Fibroblast of upper back skin (primary cell): ENCODE measurements at places on chromosomes 13 and 19.

- DNase-seq: no peak
Observed at GRCh38 chr13:50334115-50334778, 319.0 kb downstream of the KCNRG start.

GRCh38 chr19:29079356-29080032, 133.5 kb downstream of the UQCRFS1 start:
- peak; percentile 53 for DNase-seq

DNA sequence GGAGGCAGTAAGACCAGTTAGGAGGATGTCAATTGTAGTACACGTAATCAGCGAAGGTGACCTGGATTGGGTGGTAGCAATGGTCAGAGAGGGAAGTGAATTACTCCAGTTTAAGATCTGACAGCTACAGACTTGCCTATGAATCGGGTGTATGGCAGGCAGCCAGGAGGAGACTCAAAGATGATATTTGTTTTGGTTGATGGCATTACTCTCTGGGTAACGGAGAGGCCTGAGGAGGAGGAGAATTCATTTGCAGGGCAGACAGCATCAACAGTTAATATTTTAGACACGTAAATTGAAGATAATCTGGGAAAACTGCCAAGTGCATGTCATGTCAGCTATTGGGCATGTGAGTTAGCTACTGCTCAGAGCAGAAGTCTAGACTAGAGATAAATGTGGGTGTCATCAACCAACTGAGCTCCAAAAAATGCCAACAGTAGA, 109.2 kb downstream of the SGCG start:
- DNase-seq: peak; percentile 77

DNA sequence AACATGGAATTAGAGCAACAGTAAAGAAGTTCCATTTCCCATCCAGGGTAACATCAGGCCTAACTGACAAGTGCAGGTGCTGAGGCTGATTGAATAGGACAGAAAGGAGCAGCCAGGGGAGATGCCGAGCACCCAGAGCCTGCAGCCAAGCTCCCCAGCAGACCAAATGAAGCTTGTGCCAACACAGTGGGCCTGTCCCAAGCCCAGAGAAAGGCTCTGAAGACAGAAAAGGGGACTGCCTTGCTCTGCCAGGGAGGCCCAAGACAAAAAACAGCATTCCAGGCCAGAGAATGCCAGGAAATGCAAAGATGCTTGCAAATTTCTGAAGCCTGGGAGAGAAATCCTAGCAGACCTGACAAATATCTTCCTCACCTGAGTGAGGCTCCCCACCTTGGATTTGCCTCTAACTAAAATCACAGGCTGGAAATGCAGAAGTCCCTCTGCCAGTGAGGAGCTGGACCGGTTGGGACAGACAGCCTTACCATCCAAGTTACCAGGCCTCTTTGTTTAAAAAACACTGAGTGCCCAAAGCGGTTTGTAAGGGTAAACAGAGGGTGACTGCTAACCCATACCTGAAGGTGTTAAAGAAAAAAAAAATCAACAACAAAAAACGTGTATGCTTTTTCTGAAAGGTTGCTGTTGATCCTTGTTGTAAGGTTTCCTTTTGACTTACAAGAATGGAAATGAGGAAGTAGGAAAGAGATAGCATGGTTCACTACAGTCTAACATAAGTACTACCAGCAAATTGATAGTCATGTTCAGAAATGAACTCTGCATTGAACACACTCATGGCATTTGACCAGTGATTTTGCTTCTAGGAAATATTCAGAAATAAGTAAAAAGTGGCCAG, 11.8 kb upstream of the HMGB1 start:
- DNase-seq: no peak

GRCh38 chr13:80481588-80481987, 140.7 kb upstream of the SPRY2 start:
- DNase-seq: no peak

- DNase-seq: no peak
Observed at GRCh38 chr19:34230820-34231219, 23.5 kb upstream of the GARRE1 start.

DNA sequence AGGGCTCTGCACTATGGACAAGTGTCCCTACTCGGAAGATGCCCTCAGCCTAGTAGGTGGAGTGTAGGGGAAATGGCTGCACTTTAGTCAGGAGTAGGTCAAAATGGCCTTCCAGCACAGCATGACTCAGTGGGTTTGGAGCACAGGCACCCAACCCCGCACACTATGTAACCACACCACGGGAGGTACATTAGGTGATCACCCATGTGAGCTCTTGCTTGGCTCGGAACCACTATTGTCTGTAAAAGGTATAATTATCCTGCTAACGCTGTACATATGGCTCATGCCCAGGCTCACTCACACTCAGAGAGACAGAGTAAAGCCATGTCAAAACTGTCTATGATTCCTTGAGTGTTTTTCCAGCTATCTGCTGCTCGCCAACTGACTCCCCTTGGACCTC, 156.9 kb upstream of the DACH1 start:
- no peak for DNase-seq

DNA sequence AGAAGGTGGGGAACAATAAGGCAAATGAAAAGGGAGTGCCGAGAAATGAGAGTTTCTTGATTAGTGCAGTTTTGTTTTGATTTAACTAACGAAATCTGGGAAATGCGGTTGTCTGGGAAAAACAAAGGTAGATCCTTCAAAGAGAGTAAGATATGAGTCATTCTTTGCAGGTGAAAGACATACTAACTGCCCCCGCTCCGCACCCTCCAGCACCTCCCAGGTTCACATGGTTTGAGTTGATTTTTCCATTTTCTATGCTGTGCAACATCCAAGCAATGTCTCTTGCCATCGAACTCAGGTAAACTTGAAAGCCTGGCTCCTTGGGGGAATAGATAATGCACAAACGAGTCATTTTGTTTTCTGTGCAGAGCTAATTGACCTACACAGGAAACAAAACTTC, 84.1 kb upstream of the KLF12 start:
- DNase-seq: no peak

DNA sequence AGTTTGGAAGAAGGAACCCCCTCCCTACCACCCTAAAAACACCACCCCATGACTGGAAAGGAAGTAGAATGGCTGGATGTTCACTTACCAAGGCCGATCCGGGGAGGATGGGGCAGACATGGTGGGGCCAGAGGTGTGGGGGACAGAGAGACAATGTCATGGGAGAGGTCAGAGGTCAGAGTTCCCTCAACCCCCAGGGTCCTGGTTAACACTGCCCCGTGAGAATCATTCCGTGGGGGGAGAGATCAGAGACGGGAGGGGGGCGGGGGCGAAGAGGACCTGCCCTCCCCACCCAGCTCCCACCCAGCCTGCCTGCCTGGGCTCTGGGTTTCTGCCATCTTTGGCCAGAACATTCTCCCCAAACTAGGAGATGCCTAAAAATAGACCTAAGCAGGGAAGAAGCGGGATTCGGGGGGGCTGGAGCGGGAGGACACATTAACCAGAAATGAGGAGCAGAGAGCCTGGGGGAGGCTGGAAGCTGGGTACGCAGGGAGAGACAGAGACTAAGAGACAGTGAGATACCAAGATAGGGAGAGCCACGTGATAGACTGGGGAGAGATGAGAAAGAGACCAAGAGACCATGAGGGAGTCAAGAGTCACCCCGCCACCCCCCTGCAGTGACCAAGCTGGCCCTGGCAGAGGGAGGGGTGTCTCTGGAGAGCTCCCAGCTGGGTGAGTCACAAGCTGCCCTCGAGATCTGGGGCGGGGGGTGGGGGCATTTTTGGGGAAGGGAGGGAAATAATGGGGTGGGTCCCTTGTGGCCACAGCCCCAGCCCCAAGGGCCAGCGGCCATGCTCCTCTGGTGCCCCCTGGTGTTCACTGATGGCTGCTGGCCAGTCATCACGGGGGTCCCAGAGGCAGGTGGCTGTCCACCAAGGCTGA, 6.1 kb upstream of the KANK2 start:
- peak; percentile 85 for DNase-seq

GRCh38 chr13:113954046-113954835, 19.6 kb downstream of the C13orf46 start:
- no peak for DNase-seq

GRCh38 chr19:51627491-51628138, 2.6 kb downstream of the SIGLEC5 start:
- no peak for DNase-seq

DNA sequence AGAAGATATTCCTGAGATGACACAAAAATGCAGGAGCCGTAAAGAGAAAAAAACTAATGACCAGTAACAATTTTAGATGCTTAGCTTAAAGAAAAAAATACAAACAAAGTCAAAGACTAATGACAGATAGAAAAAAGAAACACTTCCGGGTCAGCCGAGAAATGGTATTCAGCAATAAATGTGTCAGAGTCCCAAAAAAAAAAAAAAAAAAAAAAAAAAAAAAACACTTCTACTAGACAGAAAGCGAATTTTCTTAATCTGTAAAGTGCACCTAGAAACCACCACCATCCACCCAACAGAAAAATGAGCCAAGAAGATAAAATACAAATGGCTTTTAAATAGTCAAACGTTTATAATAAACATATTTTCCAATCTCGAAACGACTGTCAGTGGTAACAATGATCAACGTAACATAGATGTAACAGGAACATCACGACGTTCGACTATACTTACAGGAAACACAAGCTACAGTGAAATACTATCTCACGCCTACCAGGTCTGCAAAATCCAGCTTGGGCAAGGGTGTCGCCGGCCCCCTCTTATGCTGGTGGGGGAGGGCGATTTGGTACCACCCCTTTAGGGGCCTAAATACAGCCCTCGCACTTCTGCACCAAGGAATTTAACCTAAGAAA, 10.6 kb downstream of the ABHD17A start:
- no peak for DNase-seq

DNA sequence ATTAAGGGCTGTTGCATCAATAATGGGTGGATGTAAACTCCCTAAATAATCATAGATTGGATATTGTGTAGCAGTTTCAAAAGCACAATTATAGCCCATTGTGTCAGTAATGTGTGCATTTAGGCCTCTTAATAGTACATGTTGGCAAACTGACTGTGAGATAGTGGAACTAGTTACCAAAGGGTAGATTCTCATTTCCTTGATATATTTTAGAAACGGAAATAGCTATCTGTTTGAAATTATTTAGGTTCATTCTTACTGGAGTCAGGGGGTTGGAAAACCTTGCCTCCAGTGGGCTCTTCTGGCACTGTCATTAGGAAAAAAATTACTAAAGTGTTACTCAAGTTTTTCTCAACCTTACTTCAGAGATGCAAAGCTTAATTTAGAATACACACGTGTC, 1074.9 kb downstream of the PCDH17 start:
- no peak for DNase-seq

- DNase-seq: peak; percentile 91
Observed at GRCh38 chr19:7535047-7535997, at the start of gene PNPLA6. Gene PNPLA6 (plus strand): TSS chr19:7535717. CDS start chr19:7535789, 72 bp downstream.

DNA sequence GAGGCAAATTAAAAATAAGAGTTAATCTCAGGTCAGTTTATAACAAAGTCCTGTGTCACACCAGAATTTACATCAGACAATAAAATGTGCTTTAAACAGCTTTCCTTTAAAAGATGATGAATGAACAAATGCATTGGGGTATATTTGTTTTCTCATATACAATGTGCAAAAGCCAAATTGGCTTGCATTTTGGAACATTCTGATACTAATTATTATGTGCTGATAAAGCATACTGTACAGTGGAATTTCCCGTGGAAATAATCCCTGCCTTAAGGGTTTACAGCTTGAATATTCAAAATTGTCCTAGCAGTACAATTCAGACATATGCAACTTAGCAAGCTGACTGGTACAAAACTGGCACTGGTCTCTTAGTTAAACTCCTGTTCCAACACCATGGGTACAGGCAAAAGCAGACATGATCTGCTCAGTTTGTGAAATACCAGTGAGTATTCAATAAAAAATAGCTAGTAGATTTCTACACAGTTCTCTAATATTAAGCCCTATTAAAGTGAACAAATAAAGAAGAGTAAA, 373.4 kb downstream of the SLITRK1 start:
- no peak for DNase-seq

GRCh38 chr19:47232422-47233211, 1.6 kb upstream of the BBC3 start:
- DNase-seq: peak; percentile 67

DNA sequence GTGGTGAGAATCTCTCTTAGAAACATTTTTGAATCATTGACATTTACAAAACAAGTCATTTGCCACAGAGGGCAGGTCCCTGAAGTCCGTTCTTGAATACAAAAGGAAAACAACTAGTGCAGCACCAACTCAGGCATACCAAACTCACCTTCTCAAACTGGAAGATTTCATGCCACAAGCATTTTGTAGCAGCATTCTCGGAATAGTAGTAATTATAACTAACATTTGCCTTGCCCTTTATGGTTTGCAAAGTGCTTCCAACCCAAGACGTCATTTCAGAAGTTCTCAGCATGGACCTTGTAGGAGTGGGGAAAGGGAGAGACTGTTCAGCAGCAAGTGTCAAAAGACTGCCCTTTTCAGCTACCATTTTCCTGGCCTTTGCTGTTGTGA, 344.6 kb downstream of the RFC3 start:
- peak; percentile 69 for DNase-seq

GRCh38 chr13:111280681-111281585, 39.5 kb upstream of the TEX29 start:
- DNase-seq: peak; percentile 4

DNA sequence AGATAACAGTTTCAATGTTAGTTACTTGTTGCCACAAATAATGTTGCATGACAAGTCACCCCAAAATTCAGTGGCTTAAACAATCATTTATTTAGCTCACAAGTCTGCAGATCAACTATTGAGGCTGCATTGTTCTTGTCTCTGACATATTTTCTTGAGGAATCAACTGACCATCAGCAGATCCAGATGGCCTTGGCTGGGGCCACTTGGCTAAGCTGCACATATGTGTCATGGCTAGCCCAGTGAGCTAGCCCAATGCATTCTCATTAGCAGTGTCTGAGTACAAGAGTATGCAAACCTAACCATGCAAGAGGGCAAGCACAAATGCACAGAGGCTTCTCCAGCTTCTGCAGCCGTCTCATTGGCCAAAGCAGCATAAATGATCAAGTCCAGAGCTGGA, 180.4 kb downstream of the DNAJC15 start:
- no peak for DNase-seq

- no peak for DNase-seq
Observed at GRCh38 chr19:18906605-18907519, 10.9 kb upstream of the CERS1 start.

DNA sequence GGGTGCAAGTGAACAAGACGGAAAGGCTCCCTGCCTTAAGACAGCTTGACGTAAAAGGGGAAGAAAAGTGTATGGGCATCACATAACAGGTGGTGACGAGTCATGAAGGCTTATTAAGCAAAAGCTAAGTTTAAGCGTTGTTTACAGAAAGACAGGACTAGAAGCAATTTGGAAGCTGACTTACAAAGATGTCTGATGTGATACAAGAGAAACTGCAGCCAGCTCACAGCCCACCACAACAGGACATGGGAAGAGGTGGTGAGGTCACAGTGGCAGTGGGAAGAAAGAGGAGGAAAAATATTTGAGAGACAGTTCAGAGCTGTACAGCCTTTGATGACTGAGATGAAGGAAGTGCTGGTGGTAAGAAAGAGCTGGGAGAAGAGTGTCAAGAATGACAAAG, 181.6 kb downstream of the KLF12 start:
- peak; percentile 50 for DNase-seq
